Progenitor cell of endocrine pancreas (in vitro differentiated cells): ENCODE measurements at places on chromosomes 6 and 20. TPM values are rescaled to one million over a fixed set of nuclear protein-coding genes. Genes with fewer than 3 reads are reported as not detected.

The SPO11 gene
- not detected in 2 replicates for total RNA-seq

The VNN1 gene
- not detected in 2 replicates for total RNA-seq

The WDR27 gene
- 118 and 123 TPM in 2 replicates for total RNA-seq

The AVP gene
- not detected in 2 replicates for total RNA-seq

The TTBK1 gene
- total RNA-seq, result 1.4 and 1.7 TPM in 2 replicates

The ZGPAT gene
- total RNA-seq, result 38.5 and 39.0 TPM in 2 replicates

The PCED1A gene
- 81.1 and 89.2 TPM in 2 replicates for total RNA-seq

The POU3F2 gene
- 1.4 and 1.5 TPM in 2 replicates for total RNA-seq

The SLC35F1 gene
- total RNA-seq, result 4.5 and 5.1 TPM in 2 replicates
